ENCODE measurements at places on chromosomes 1 and 21.

DNA sequence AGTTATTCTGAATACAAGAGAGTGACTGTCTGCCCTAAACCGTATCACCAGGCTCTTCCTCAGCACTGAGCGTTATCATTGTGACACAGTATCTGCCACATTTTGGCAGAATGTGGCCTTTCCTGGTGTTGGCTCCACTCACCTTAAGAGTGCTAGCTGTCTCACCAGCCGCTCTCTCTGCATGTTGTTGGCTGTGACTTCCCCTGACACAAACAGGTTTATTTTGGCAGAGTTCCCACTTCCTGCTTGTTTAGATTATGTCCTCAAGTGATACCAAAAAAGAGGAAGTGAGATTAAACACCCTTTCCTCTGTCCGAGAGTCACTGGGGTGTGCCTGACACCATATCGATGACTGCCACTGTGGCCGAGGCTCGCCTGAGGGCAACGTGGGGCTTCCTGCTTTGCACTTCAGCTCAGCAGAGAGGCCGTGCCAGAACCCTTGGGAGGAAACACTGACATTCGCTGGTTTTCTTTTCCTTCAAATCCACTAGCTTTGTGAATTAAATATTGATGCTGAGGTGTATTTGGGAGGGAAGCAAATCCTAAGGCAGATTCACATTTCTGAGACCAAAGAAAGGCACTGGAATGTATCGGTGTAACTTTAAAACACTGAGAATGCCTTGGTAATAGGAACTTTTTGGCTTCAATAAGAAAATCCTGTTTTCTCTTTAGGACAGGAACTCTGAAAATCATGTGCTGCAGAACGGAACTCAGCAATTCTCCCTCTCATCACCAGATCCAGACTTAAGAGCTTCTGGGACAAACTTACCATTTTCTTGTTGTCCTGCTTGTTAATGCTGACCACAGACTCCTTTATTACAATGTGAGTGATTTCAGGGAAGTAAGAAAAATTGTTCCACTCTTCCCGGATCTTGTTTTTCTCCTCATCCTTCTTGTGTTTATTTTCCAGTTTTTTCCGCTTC, 102.1 kb downstream of the JAK1 start:
- DNase-seq = peak; percentile 84

GRCh38 chr1:161192476-161193465, 6.1 kb downstream of the ADAMTS4 start:
- peak; percentile 85 for DNase-seq

DNA sequence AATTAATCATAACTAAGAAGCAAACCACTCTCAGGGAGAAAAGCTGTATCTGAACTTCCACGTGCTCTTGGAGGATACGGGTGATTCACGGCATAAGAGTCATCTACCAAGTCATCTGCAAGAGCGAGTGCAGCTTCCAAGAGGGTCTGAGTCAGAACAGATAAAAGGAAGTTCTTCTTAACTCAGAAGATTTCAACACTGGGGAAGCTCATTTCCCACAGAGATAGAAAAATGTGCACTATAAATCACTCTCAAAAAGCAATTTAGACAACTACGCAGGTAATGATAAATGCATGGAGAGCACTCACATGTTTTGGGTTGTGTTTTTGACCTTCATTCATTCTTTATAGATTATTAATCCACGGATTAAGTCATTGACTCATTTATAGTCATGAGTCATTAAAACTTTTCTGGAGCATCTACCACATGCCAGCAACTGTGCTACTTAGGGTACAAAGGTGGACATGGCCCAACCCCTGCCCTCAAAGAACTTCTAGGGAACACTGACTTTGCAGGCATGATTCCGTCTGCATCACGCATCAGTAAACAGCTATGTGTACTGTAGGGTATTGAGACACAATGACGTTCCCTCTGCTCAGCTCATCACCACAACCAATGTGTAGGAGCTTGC, 20.8 kb downstream of the KCNJ15 start:
- peak; percentile 26 for DNase-seq

DNA sequence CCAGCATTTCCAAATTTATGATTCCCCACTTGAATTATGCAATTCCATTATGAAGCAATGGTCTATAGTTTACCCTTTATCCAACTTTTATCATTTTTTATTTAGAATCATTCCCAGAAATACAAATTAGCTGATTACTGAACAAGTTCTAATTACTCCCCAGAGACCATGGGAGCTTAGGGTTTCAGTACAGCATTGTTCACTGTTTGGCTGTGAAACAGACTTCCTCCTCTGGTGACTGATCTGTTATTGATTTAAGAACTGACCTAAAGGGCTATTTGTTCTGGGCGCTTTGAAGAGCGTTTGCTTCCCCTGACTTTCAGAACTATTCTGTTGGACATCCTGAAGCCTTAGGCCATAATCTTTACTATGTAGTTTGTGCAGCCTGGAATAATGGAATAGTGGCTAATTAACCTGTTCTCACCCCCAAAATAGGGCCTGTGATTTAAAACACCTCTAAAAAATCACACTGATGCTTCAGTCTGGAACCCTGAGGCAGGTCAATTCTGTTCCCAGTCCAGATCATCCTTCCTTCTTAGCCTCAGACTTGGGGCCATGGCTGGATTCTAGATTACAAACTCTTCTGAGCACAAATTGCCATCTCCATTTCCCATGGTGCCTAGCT, 58.7 kb downstream of the ALG14 start:
- no peak for DNase-seq

DNA sequence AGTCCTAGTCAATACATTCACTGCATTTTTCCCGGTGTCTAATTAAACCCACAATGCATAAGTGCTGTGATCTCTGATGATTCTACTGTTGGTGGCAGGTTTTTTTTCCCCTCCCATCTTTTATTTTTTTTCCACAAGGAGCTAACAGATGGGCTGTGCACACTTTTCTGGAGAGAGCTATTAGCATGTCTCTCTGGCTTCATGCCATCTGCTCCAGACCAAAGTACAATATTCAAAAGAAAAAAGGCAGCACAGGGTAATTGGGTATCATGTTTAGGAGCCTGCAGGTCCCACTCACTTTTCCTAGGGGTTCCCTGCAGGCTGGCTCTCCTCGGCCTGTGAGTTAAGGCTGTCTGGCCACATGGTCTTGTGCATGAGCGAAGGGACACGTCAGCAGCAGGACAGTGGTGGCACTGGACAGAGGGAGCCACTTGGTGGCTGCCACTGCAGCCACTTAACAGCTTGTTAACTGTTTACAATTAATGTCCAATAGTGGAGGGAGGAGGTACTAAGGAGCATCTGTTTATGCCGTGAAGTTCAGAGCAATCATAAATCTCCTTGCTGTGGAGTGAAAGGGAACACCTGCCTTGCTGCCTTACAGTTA, 53.5 kb upstream of the C8B start:
- no peak for DNase-seq

GRCh38 chr21:17466166-17466565, 46.7 kb upstream of the CXADR start:
- no peak for DNase-seq
